ENCODE measurements at places on chromosomes 3 and 15. TPM values are rescaled to one million over a fixed set of nuclear protein-coding genes. Genes with fewer than 3 reads are reported as not detected.

EFCC1 gene
- total RNA-seq, result 0.17 TPM

CKMT1B gene
- not detected for total RNA-seq

MLH1 gene
- 21.4 TPM for total RNA-seq

IGSF10 gene
- total RNA-seq, result not detected

PARL gene
- 43.8 TPM for total RNA-seq

ACSBG1 gene
- total RNA-seq, result 0.14 TPM

CTXND1 gene
- not detected for total RNA-seq

CORO2B gene
- 0.08 TPM for total RNA-seq

PLSCR5 gene
- total RNA-seq, result not detected

DNA sequence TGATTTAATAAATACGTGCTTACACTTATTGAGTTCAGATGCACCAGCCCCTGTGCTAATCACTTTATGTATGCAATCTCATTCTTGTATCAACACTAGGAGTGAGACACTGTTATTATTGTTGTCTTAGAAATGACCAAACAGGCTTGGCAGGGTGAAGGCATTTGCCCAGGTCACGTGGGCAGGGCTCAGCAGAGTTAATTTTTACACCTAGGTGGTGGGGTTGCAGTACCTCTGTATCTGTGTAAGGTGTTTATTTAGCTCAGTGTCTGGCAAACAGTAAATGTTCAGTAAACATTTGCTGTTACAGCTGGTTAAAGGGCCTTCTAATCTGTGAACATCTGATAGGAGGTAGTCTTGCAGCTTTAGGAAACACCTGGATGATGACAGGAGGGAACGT, 200.0 kb downstream of the CACNA2D3 start:
- DNase-seq, result no peak

- DNase-seq, result no peak
These were observed 7.1 kb upstream of the LXN start for GRCh38 chr3:158679547-158680000.

- no peak for DNase-seq
These were observed 64.0 kb downstream of the P3H2 start for GRCh38 chr3:190056742-190057141.

- peak; percentile 78 for DNase-seq
These were observed 19.1 kb downstream of the ZDHHC19 start for GRCh38 chr3:196192036-196192523.

DNA sequence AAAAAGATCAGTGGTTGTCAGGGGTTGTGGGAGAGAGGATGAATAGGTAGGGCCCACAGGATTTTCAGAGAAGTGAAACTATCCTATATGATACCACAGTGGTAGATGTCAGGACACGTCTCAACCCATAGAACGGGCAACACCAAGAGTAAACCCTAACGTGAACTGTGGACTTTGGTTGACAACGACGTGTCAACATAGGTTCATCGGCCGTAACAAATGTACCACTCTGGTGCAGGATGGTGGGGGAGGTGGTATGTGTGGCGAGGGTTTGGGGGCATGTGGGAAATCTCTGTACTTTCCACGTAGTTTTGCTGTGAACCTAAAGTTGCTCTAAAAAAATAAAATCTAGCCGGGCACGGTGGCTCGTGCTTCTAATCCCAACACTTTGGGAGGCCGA, 13.0 kb upstream of the PIGZ start:
- DNase-seq, result no peak

GRCh38 chr3:37544869-37545352, 316.8 kb upstream of the CTDSPL start:
- DNase-seq, result no peak

DNA sequence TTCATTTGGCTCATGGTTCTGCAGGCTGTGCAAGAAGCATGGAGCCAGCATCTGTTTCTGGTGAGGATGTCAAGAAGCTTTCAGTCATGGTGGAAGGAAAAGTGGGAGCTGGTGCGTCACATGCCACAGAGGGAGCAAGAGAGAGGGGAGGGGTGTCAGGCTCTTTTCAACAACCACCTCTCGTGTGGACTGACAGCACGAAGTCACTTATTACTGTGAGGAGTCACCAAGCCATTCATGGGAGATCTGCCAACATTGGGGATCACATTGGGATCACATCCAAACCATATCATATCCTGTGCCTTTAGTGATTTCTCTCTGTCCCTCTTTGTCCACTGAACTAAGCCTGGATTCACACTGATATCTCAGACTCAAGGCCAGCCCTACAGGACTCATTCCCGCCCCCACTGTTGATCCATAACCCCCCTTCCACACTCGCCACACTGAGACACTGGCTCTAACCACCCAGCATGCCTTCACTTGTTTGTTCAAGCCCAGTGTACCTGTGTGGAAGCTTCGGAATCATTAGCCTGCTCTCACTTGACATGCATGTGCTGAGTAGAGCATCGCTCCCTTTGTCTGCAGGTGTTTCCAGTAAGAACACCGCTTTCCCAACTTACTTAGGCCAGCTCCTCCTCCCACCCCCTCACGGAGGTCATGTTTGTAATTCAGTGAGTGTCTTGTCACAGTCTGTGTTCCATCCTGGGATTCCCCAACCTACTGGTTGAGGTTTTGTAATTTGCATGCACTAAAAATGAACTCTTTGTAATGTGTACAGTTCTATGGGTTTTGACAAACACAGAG, 132.2 kb downstream of the KLF13 start:
- no peak for DNase-seq

DNA sequence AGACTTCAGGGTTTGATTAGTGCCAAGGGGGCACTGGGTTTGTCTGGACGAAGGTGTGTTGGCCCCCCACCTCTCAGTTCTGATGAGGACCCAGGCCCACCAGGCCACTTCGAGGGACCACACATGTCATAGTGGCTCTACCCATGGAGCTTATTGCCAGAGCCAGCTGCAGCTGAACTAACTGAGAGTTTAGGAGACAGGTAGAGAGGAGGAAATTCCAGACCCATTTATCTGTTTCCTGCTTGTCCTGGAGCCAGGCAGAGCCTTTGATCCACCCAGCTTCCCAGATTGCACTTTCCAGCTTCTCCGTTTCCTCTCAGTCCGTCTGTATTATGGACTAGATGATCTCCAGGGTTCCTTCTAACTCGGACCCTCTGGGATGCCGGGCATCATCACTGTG, 20.9 kb downstream of the SLC24A1 start:
- no peak for DNase-seq

- no peak for DNase-seq
These were observed 166.6 kb upstream of the BHLHE40 start for GRCh38 chr3:4812591-4812990.

DNA sequence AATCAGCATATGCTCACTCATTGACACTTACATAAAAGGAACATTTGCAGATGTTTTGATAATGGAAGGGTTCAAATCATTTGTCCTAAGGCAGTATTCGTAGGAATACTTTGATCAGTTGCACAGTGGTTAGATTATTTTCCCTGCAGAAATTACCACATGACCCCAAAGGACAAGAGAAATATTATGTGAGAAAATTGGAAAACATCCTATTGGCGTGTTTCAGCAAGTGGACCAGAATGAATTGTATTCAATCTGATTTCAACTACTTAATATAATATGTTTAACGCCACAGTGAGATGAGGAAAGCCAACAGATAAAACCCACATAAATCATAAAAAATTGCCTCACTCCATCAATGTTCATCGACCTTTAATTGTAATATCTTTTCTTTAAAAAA, 195.0 kb upstream of the MDFIC2 start:
- no peak for DNase-seq

DNA sequence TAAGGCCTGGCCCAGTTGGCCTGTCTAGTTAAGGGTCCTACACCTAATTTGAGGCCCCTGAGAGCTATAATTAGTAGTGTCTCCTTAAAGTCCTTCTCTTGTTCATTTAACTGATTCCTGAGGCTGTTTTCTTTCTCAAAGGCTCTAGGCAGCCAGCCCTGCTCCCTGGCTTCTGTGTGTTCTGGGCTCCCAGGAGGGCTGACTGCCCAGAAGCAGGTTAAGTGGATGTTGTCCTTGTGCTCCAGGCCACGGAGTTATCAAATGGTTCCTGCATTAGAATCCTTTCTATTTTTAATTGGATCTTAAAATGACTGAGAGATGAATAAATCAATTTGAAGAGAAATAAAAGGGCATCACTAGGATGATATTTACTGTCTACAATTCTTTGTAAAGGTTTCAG, 140.0 kb downstream of the SNRK start:
- DNase-seq, result no peak

DNA sequence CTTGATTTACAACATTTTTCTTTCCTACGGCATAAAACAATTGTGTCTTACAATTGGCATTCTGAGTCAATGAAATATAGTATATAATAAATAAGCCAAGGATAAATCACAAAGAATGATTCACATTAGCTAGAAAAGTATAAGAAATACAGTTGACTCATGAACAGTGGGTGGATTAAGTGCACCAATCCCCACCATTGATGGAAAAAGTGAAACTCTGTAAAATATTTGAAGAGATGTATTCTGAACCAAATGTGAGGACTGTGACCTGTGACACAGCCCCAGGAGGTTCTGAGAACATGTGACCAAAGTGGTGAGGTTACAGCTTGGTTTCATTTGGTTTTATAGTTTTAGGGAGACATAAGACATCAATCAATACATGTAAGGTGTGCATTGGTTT, 227.5 kb downstream of the ALCAM start:
- DNase-seq, result no peak

GRCh38 chr3:41574900-41575299, 375.6 kb downstream of the CTNNB1 start:
- no peak for DNase-seq

- no peak for DNase-seq
These were observed 183.6 kb downstream of the MBNL1 start for GRCh38 chr3:152452318-152452717.

- DNase-seq, result no peak
These were observed 52.6 kb downstream of the ARNT2 start for GRCh38 chr15:80456517-80457492.

DNA sequence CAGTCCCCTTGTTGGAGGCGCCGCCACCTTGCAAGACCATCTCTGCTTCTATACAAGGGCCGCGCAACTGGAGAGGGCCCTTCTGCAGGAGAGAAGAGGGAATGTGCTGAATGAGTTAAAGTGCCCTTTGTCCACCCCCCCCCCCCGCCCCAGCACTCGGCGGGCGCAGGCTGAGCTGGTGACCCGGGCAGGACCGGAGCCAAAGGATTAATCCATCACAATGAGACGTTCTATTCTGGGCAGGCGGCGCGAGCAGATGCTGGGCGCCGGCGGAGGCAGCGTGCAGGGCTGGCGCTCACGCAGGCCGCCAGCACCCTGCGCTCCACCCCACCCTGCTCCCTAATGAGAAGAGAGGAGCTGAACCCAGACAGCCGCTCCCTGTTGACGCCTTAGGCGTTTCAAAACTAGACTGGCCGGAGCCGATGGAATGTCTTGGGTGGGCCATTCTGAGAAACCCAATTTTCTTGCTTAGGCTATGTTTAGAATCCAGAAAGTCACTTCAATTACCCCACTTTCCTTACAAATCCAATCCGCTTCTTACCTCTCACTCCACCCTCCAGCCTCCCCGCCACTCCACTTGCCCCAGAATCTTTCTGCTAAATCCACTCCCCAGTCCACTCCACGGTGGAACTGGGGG, 32.9 kb downstream of the GJD2 start:
- DNase-seq, result no peak

- peak; percentile 85 for DNase-seq
These were observed 185.1 kb downstream of the GOLGA6L6 start for GRCh38 chr15:20356444-20356910.

DNA sequence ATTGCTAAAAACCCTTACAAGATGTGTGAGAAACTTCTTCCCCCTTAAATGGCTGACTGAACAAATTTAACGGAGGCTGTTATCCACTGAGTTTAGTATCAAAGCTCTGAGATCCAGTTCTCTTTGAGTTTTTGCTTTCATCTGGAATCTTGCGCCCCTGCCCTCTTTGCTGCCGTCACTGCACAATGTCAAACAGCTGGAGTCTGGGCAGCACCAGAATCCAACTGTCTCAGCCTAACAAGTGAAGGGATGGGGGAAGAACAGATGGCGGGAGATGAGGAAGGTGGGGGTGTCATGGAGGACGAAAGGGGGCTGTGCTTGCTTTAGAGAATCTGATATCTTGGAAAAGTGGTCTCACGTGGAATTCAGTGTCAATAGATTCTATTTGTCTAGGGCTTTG, 7.0 kb upstream of the BOC start:
- no peak for DNase-seq

DNA sequence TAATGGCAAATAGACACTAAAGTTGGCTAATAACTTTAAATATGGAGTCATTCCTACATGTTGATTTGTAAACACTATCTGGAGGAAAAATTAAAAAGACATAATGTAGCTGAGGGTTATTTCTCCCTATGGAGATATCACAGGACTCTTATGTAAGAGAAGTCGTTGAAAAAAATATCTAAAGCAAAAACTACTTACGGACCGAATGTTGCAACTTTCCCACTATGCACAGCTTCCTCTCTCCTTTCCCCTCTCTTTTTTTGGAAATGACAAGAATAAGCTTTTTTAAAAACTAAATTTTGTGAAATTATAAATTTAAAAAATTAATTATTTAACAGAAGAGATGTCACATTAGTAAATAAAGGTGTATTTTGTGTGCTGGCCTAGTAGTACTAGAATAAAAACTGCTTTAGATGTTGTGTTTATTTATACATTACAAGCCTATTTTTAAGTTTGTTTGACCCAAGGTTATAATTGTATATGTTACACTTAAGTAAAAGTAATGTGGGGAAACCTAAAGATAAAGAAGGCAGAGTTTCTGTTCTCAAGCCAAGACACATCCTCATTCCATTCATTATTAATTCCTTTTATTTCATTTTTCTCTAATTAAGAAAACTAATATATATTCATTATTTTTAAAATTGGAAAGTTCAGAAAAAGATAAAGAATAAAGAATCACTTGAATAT, 20.7 kb upstream of the PPARG start:
- no peak for DNase-seq

DNA sequence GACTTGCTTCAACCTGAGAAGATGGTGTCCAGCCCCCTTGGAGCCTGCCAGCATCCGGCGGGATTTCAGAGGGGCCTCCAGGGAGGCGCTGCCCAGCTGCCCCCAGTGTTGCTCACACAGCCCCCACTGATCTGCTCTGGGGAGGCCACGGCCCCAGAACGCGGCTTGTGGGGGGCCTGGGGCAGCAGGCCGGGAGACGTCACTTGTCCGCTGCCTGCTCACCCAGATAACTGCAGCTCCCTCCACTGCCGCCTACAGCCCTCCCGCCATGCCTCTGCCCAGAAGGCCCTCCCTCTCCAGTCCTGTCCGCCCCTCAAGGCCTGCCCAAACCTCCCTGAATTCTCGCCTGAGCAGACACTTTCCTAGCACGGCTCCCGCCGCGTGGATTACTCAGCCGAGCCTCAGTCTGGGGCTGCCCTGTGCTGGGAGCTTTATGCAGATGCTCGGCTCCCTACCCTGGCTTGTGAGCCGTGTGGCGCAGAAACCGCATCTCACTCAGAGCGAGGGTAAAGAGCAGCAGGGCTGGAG, 17.2 kb upstream of the ADIPOQ start:
- DNase-seq, result peak; percentile 27

DNA sequence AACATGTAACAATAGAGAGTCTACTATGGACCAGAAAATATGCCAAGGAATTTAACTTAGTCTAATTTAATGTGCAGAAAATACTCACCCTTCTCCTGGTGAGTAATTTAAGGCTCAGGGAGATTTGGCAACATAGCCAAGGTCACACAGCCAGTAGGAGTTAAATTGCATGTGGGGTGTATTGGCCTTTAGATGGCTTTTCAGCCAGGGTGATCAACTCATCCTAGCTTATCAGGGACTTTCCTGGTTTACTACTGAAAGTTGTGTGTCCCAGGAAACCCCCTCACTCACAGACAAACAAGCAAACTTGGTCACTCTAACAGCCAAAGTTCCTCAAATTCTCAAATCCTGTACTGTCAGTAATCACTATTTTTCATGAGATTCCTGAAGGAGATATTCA, 2.6 kb upstream of the SLC9A9 start:
- DNase-seq, result no peak

- no peak for DNase-seq
These were observed 67.7 kb downstream of the SCN5A start for GRCh38 chr3:38581774-38582173.
